ENCODE measurements at places on chromosomes 5 and 9.

DNA sequence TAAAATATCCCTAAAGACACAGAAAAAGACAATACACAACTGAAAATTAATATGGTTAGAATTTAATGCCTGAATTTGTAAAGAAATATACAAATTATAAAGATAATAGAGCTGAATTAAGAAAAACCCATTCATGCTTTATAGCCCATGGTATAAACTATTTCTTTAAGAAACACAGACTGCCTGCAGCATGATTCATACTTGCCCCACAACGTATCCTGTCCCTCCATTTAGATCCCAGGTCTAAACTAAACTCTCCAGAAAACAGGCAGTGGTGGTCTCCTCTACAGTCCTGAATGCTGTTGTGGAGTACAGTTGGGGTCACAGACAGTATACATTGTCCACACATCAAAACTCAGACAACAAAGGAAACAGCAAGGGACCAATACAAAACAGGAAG lies 24.8 kb downstream of the IL6ST start:
- no peak for DNase-seq

DNA sequence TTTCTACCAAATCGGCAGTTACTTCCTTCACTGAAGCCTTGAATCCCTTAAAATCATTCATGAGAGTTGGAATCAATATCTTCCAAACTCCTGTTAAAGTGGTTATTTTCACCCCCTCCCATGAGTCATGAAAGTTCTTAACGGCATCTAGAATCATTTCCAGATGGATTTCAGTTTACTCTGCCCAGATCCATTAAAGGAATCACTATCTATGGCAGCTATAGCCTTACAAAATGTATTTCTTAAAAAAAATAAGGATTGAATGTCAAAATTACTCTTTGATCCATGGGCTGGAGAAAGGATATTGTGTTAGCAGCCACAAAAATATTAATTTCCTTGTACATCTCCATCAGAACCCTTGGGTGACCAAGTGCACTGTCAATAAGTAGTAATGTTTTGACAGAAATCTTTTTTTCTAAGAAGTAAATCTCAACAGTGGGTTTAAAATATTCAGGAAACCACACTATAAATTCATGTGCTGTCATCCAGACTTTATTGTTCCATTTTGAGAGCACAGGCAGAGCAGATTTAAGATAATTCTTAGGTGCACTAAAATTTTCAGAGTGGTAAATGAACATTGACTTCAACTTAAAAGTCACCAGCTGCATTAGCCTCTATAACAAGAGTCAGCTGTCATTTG lies 767.7 kb downstream of the DTWD2 start:
- no peak for DNase-seq

GRCh38 chr5:68662804-68663307 lies 431.0 kb upstream of the SLC30A5 start:
- DNase-seq, result no peak

DNA sequence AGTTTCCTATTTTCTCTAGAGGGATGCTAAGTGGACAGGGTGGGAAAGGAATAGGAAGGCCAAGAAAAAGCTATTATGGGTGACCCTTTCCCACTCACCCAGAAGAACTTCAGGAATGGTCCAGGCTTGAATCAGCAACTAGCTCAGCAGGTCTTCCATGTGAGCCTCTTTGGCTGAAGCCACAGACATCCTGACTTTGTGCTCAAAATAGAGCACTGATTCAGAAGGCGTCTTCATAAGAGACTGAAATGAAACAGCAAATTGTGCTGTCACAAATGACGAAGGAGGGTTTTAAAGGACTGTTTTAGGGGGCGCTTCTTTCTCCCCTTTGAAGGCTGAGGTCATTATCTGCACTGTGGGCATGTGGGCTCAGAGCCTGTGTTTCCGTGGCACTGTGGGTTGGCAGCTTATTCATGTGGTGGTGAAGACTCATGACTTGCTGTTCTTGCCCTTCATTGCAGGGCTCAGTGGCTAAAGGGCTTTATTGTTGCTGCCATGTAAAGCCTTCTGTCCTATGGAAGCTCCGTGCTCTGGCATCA lies 65.8 kb upstream of the NFIL3 start:
- no peak for DNase-seq

DNA sequence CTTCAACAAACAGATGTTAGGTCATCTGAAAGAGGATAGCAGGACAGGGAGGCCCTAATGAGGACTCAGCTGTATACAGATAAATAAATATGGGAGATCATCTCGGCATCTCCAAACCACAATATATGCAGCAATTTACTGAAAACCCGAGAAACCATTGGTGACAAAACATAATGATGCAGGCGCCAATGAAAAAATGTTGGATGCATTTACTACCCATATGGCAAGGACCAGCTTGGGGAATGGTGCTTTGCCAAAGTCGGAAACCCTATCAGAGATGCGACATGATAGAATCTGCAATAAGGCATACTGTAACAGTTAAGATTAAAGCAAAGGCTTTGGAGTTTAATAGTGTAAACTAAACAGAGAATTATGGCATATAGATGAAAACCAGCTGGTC lies 92.0 kb downstream of the SNCAIP start:
- DNase-seq, result no peak

- no peak for DNase-seq
Measured at GRCh38 chr5:138662599-138662998, 87.4 kb upstream of the HSPA9 start.

DNA sequence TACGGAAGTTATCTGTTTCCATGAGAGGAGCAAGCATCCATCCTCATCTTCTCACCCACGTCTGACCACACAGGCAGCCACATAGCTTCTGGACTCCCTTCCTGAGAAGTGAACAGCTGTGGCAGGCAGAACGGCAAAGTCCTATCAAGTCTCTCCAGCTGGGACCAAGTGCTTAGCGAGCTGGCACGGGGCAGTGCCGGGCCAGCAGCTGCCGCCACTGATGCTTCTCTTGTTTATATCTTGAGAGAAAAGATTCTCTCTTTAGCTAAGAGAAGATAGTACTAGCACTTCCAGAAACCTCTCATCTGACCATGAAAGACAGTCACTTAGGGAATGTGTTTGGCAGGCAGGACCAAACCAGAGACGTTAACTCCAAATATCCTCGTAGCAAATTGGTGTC lies 37.2 kb downstream of the PLAC8L1 start:
- no peak for DNase-seq

DNA sequence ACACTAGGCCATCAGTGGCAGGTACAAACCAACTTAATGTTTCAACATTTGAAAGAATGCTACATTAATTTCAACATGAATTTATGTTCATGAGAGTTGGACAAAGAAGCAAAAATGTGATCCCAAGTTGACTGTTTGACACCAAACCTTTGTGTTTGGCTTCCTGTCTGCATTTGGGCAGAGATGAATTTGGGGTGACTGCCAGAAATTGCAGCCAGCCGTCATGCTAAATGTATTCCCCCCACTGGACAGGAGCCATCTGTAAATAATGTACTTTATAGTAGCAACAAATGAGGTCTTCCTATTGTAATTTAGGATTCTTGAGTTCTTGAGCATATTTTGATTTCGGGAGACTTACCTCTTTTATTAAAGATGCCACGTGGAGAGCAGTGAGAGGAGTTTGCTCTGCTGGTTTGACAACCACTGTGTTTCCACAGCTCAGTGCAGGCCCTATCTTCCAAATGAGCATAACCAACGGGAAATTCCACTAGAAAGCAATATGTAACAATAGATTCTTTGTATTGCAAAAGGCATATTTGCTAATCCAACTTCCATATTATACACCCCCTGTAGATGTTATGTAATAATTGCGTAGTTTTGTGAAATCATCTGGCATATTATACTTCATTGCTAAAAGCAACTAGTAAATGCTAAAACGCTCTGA lies 27.6 kb downstream of the ALDH1A1 start:
- no peak for DNase-seq
